ENCODE measurements at places on chromosomes 13 and 19. TPM values are rescaled to one million over a fixed set of nuclear protein-coding genes. Genes with fewer than 3 reads are reported as not detected.

COL5A3 gene
- total RNA-seq = 12.4 TPM

APOC4 gene
- total RNA-seq = not detected

MBD3L2 gene
- total RNA-seq = not detected

GRCh38 chr13:76830805-76831204 lies 55.4 kb downstream of the KCTD12 start:
- no peak for DNase-seq

- DNase-seq = no peak
Measured at GRCh38 chr19:53333066-53333462, 485 bp upstream of the ZNF845 start.

- peak; percentile 80 for DNase-seq
Measured at GRCh38 chr19:33795370-33796163, 1.1 kb upstream of the KCTD15 start.

Data from ureter (tissue), 1 donor.